ENCODE measurements at places on chromosomes 1 and 21.

- no peak for DNase-seq
Measured at GRCh38 chr1:95168761-95169351, 51.7 kb downstream of the TLCD4 start.

GRCh38 chr21:25845729-25846256 lies 111.0 kb downstream of the GABPA start:
- no peak for DNase-seq

DNA sequence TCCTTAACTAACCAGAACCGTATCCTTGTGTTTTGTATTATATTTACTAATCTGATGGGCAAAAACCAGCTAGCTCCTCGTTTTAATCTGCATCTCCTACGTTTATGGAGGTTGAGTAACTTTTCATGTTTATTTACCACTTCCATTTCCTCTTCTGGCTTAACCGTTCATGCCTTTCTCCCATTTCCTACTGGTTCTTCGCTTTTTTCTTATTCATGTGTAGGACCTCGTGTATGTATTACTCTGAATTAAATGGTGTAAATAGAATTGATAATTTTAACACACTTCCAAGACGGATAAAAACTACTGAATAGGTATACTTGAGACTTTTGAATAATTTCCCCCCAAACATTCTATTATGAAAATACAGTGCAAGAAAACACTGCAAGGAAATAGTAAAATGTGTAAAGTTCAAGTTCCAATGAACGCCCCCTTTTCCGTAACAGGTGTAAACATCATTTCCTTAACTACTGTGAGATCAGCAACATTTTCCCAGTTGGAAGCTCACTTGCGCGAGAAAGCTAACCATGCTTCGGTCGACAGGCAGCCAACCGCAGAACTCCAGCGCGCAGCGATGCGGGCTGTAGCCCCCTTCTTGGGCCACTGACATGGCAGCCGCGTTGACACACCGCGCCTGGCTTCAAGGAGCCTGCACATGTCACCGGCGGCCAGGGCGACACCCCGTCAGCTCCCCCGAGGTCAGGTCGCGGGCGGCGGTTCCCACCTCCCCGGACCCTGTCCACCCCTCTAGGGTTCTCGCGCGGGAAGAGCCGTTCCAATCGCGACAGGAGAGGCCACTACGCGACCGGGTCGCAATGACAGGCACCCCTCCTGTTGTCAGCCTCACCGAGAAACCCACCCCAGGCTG lies 816 bp downstream of the EDEM3 start:
- no peak for DNase-seq

GRCh38 chr1:117244971-117245370 lies 34.2 kb upstream of the VTCN1 start:
- no peak for DNase-seq

DNA sequence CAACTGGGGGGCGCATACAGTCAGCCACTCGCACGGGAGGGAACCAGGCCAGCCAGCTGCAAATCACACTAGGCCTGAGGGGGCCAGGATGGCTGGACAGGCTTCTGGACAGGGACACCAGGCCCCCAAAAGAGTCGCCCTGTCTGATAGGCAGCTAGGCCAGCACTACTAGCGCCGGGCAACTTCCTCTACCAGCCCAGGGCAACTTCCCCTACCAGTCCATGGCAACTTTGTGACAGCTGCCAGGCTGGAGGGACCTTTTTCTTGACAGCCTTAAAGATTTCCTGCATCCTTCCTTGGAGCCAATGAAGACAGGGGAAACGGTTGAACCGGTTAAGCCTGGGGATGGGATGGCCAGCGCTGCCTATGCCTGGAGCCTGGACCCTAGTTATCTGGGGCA lies 5.1 kb downstream of the IFFO2 start:
- DNase-seq = no peak

DNA sequence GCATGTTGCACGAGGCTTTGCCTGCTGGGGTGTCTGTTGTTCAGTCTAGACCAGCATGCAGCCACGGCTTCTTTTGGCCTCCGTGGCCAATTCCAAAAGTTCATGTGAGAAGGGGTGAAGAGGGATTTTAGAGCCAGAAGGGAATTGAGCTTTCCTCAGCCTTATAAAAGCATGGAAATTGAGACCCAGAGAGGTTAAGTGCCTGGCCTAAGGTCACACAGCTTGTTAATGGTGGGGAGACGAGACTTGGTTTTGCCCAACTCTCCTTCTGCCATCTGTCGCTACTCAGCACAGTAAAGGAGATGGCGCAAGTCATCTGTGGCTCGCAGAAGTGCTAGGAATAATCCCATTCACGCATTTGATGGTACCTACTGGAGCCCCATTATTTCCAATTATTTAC lies 25.7 kb downstream of the ZBTB18 start:
- no peak for DNase-seq

DNA sequence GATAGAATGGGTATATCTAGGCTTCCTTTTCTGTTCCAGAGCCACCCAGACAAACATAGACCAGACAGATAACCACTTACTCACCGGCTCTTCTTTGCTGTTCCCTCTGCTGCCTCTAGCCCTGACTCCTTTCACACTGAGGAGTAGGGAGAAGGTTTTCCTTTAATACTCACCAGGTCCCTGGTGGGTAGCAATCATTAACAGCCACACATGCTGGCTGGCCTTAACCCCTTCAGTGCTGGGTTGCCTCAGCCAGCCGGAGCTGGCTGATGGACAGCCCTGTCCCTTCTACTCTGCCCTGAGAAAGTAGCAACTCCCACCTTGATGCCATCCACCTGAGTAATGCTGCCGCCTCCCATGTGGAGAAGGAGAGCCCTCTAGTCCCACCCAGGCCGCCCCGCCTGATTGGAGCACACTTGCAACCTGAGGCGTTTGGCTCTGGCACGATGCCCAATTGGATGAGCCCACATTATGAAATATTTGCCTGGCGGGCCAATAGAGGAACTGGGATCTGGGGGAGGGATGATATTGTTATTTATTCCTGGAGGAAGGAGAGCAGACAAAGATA lies 71.6 kb downstream of the PLEKHA6 start:
- no peak for DNase-seq

DNA sequence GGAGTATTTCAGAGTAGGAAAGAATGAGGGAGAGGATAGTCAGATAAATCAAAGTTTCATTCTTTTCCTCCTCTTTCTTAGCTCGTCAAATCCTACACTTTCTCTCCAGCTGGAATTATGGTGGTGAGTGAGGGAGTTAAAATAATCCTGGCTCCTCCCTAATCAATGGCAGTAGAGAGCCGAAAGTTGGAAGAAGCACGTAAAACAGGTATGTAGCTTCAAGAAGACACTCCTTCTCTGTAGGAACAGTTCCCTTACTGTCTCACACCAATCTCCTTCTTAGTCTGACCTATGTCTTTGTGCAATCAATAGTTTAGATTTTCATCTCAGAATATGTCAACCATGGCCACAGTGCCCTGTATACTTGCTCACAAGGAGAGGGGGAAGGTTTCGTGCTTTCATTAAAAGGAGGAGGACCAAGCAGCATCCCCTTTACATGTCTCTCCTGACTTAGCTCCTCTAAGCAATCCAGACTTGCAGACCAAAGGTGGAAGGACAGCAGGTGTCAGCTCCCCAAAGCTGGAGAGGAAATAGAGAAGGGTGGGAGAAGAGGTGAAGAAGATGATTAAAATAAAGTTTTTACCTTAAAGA lies 878 bp downstream of the MINDY1 start:
- DNase-seq = no peak

DNA sequence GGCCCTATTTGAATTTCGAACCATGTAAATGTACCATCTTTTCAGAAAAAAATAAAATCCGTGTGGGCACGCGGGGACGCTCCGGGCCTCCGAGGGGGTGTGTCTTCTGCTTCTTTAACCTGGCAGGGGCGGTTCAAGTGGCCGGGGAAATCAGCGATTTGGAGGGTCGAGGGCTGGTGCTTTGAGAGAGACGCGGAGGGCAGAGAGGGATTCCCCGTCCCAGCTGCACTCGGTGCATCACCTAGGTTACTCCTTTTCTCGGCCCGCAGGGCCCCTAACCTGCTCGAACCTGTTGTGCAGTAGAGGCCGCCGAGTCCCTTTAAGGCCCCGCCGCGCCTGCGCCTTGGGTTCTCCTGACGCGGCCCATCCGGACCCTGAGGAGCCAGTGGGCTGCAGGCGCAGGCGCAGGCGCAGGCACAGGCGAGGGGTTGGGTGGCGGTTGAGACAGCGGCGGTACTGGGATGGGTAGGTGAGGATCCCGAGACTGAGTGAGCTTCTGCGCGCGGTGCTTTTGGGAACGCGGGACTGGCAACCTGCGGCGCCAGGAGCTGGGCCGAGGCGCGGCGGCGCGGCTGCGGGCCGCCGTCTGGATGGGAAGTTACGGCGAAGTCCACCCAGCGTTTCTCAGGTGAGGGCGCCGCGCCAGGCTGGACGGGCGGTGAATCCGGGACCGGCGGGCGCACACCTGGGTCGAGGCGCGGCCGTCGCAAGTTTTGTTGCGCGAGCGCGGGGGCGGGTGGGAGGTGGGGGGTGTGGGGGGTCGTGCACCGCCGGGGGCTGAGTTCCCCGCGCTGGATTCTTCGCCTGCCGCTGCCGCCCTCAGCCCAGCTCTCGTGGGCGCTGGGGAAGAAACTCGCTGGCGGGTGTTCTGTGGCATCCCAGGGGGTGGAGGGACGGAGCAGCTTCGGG lies at the start of gene NBPF3:
TSS of gene NBPF3 (plus strand) at position 417 of the 909 bp plus-strand sequence. CDS start 4,950 bp downstream, outside the sequence.
- peak; percentile 73 for DNase-seq

DNA sequence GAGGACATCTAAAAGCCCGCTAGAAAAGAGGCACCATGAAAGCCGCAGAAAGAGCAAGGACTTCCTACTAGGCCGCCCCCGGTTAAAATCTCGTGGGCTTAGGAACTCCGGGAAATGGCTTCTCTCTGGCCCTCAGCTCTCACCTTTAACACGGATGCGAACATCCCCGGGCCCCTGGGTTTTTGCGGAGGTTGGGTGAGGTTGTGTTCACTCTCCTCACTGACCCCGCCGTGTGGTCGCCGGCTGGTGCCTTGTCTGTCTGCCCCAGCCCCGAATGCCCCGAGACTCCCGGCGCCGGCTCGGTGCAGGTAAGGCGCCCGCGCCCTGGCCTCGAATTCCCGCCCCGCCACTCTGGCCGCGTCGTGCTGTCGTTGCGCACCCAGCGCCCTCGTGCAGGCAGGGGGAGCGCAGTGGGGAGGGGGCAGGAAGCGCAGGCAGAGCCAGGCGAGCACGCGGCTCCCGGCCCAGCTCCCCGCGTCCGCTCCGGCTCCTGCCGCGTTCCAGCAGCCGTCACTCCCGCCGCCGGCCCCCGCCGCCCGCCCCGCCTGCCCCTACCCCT lies at the start of gene SHISAL2A:
TSS of gene SHISAL2A (plus strand) at position 437 of the 559 bp plus-strand sequence. CDS start 326 bp downstream, outside the sequence.
- DNase-seq = no peak

GRCh38 chr1:156356262-156356874 lies 12.6 kb upstream of the RHBG start:
- no peak for DNase-seq

DNA sequence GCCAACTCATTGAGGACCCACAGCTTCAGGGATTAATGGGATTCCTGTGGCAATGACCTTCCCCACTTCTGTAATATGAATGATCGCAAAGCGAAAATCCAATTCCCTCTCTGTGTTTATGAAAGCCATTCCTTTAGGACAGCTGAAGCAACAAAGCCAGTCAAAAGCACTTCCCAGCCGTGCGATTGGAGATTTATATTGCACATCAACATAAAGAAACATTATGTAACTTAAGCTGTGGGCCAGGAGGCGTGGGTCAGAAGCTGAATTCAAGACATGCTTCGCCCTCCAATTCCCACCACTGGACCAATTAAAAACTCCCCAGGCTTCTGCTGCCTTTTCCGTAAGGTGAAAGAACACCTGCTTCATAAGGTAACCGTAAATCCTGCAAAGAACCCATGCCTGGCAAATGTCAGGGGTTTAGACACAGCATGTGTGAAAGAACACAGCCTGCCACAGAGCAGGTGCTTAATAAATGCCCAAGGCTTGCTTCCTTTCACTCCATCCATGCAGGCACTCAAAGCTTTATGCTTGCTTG lies 138.9 kb upstream of the SOD1 start:
- no peak for DNase-seq

- DNase-seq = no peak
Measured at GRCh38 chr1:174742805-174743653, 256.7 kb upstream of the CACYBP start.

DNA sequence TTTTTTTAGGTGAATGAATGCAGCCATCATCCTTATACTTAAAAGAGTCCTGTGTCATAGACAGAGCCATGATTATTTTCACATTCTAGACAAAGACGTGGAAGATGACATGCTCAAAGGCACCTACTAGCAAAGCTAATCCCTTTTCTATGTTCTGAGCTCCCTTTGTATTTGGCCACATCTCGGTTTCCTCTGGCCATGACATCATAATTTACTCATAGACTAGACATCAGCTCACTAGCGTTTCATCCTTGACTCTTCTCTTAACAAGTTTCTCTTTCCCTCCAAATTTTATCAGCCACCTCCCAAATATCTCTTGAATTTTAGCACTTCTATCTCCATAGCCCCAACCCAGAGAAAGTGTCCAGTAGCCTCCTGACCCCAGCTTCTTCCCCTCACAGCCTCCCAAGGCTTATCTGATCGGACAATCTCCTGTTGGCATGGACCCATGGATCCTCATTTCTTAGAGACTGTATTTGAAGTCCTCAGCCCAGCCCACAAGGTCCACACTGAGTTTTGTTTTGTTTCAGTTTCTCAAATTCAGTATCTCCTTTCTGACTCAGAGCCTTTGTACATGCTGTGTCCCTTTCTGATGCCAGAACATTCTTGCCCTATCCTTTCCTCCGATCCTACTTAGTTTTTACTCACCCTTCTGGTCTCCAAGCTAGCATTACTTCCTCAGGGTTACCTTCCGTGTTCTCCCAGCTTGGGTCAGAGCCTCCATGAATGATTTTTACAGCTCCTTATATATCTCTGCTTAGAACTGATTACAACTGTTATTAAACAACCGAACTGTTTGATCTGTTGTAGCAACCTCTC lies 33.0 kb upstream of the EPS8L3 start:
- DNase-seq = no peak

DNA sequence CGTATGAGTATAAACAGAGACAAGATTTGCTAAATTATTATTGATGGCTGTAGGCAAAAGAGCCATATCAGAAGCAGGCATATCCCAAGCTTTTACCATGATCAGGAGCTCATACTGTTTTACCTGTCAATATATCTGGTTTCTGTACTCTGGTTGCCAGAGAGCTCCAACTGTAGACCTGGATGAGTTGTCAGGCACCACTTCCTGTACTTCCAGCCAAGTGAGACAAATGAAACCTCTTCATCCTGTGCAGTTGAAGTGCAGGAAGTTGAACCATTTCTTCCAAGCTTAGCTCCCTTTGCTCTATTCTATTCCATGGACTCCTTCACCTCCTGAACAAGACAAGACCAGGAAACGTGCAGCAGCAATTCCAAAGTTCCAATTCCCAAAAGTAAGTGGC lies 115.6 kb downstream of the ZNF281 start:
- no peak for DNase-seq

- peak; percentile 40 for DNase-seq
Measured at GRCh38 chr1:180954005-180954800, 41.5 kb downstream of the KIAA1614 start.

GRCh38 chr1:53362270-53362669 lies 34.4 kb upstream of the LRP8 start:
- no peak for DNase-seq

- DNase-seq = no peak
Measured at GRCh38 chr1:231757101-231757404, 130.5 kb downstream of the DISC1 start.

Data from T1000 (cell line).